ENCODE measurements at places on chromosomes 6 and 20. TPM values are rescaled to one million over a fixed set of nuclear protein-coding genes. Genes with fewer than 3 reads are reported as not detected.

DNA sequence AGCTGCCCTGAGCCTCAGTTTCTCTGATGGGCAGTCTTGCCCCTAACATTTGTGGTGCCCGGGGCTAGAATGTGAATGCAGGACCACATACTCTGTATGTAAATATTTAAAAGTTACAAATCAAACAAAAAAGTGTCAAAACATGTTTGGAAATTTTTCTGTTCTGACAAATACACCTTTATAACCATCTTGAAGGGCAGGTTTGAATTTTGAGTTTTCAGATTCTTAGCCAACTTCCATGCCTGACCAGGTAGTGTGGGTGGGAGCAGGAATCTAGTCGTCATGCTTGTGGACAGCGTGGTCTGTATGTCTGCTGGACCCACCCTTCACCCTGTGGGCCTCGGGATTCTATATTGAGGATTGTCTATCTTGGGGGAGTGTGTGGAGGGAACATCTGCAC, 325.1 kb downstream of the SOX4 start:
- no peak for DNase-seq

DNA sequence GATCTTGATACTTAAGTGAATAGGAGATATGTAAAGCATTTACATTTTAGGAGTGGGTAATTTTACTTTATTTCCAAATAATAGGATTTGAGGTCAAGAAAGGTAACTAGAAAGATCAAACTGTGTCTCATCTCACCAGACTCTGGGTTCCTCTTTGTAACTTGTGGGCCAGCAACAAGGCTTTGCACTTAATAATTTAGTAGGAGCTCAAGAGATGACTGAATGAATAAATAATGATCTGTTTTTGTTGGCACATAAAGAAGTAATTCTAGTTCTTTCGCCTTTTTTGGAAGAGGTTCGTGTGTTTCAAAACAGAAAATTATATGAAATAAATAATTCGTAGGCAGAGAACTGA, 67.4 kb upstream of the FABP7 start:
- DNase-seq: no peak

GRCh38 chr6:18538315-18538714, 151.2 kb downstream of the RNF144B start:
- DNase-seq: no peak

DNA sequence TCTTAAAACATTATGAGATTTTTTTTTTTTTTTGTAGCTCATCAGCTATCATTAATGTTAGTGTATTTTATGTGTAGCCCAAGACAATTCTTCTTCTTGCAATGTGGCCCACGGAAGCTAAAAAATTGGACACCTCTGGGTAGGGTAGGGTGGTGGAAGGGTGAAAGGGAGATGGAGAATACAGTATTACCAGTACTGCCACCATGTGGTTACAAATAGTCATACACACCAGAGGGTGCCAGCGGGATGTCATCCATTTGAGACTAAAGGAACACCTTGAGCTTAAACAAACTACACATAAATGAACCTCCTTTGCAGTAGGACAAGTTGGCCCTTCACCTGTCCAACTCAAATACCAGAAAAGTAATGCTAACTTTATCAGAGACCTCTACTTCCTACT, 601.9 kb downstream of the HTR1B start:
- peak; percentile 16 for DNase-seq

DNA sequence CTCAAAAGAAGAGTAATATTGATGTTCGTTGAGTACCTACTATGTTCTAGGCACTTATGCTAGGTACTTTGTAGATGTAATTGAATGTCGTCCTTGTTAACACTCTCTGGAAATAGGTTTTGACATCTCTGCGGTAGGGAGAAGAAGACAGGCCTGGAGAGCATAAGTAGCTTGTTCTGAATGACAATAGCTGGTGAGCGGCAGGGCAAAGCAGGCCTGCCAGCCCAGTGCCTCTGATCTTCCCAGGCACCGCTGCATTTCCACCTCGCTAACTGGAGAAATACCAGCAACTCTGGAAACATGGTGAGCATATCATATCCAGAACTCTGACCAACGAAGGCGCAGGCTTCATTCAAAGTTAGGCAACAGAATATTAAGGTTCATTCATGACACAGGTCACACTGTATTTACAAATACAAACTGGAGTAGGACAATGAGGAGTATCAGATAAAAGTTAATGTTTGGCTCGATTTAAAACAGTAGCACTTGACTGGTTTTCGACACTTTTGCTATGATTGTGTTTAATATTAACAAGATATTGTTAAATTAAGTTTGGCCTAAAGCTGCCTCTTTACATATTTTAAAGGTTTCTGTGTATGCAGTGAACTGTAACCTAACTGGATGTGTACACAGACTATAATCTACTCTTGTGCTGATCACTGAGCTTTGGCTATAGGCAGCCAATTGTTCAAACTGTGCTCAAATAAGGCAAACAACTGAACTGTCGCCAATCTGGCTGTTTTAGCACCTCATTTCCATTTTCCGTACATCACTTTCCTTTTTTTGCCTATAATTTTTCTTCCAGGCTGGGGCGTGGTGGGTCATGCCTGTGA, 54.1 kb downstream of the PPP1R3G start:
- no peak for DNase-seq

GRCh38 chr6:11245381-11246256, 13.2 kb upstream of the NEDD9 start:
- no peak for DNase-seq

GRCh38 chr6:146886587-146887446, 288.0 kb downstream of the ADGB start:
- no peak for DNase-seq

GRCh38 chr6:12748815-12749521, 32.4 kb downstream of the PHACTR1 start:
- DNase-seq: peak; percentile 35

- peak; percentile 59 for DNase-seq
Measured at GRCh38 chr20:914727-915498, 1.2 kb downstream of the ANGPT4 start.

DNA sequence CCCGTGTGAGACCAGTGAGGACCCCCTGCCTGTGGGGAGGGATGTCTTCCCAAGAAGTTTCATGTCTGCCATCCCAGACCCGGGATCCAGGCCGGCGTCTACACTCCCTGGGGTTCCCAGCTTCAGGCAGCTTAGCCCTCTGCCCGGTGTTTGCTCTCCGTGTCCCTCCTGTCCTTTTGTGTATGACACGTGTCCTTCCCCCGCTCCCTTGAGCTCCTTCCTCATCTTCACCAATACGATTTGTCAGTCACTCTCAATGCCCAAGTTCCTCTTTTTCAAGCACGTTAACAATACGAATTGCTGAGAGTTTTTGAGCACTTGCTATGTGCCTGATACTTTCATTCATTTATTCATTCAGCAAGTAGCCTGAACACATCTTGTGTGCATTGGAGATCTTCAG, 115.6 kb upstream of the PTPN1 start:
- DNase-seq: no peak

DNA sequence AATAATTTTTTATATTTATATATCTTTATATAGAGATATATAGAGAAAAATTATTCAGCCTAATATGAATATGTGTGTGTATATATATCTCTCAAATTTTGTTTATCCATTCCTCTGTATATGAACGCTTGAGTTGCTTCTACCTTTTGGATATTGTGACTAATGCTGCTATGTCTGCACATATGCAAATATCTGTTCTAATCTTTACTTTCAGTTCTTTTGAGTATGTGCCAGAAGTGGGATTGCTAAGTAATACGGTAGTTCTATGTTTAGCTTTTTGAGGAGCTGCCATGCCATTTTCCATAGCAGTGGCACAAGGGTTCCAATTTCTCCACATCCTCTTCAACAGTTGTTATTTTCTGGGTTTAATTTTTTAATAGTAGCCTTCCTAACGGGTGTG, 72.8 kb upstream of the CEP85L start:
- no peak for DNase-seq

GRCh38 chr20:57476084-57476526, 48.8 kb downstream of the CTCFL start:
- no peak for DNase-seq

- DNase-seq: peak; percentile 82
Measured at GRCh38 chr20:8020314-8021079, 936 bp upstream of the TMX4 start.

DNA sequence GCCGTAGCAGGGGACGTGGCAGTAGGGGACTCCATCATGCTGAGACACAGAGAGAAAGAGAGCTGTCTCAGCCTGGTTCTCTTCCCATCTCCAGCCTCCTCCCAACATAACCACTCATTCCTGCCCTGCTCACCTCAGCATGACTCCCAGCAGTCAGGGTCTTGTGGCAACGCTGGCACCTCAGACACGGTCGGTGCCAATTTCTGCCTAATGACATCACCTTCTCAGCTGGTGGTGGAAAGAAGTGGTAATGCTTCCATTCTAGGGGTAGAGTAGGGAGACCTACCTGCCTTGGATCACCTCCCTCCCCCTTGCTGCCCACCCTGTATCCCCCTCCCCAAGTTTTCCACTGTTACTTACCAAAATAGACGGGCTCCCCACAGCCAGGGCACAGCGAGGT, 2.5 kb downstream of the CRIP3 start:
- DNase-seq: peak; percentile 53

DNA sequence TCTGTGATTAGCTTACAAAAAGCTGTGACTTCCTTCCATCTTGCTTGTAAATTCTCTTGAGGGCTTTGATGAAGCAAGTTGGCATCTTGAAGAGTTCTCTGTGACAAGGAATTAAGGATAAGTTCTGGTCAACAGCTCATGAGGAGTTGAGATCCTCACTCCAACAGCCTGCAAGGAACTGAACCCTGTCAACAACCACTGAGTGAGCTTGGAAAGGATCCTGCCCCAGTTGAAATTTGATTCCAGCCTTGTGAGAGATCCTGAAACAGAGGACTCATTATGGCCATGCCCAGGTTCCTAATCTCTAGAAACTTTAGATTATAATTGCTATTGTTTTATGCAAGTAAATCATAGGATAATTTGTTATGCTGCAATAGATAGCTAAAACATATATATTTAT, 133.7 kb downstream of the PTCHD4 start:
- DNase-seq: peak; percentile 3

GRCh38 chr6:4010689-4011090, 68.2 kb downstream of the FAM217A start:
- no peak for DNase-seq

GRCh38 chr20:5316188-5317158, at the start of gene PROKR2:
PROKR2 (minus strand) TSS chr20:5316954; CDS start chr20:5314369, 2,585 bp downstream.
- peak; percentile 7 for DNase-seq

DNA sequence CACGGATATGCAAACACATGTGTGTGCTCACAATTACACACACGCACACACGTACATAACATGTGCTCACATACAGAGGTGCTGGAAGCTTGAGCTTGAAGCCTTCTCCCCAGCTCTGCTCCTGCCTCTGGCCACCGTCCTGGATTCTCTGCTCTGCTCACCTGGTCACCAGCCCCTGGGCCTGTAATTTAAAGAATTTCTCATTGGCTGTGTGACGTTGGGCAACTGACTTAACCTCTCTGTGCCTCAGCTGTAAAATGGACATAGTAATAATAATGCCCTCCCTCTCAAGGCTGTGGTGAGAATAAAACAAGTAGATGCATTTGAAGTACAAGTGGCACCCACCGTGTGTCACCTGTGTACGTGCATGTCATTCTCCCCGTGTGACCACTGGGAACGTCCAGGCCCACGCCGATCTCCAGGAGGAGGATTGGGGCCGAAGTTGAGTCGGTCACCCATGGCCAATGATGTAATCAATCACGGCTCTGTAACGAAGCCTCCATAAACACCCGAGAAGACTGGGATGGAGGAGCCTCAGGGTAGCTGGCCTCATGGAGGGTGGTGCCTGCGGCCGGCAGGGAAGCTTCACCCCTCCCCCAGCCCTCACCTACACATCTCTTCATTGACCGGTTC, 160.9 kb upstream of the AFDN start:
- no peak for DNase-seq

- DNase-seq: no peak
Measured at GRCh38 chr6:170110201-170111140, 180.4 kb downstream of the DLL1 start.

DNA sequence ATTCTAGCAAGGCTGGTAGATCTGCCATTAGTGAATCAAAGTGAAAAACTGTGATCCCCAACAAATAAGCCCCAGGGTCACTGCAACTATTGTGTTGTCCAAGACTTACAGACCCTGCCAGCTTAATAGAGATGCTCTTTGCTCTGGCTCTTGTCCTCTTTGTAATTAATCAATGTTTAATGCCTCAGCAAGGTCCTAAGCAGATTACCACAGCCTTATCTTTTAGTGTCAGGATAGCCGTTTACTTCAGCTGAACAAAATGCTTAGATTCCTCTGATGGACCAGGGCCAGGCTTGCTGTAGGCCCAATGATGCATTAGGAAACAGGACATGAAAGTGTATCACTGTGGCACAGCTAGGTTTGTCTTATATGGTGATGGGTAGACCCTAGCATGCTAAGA, 353.3 kb downstream of the HACE1 start:
- no peak for DNase-seq

DNA sequence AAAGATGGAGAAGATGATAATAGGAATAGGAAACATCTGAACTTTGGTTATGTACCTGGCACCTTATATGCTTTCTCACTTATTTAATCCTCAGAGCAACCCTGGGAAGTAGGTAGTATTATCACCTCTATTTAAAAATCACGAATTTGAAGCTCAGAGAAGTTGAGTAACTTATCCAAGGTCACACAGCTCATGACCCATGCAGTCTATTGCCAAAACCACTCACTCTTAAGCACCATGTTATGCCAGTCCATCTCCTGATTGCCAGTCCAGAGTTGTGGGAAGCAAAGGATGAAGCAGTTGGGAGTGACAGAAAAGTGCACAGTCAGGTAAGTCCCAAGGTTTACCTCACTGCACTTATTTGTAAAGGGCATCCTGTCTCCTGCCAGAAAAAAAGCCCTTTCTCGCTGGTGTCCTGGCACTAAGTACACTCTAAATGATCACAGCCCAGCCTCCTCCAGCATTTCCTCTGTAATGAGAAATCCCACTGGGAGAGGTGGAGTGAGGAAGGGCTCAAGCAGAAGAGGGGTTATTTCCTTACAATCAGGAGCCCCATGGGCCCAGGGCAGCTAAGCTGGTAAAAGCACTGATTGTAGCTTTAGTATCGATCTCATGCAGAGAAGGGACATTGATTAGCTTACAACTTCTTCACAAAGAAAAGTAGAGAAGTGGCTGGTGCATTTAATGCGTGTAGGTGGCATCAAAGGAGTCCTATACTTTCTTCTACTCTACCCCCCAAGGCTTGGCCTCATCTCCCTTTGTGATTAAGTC, 21.3 kb upstream of the SCGN start:
- no peak for DNase-seq

DNA sequence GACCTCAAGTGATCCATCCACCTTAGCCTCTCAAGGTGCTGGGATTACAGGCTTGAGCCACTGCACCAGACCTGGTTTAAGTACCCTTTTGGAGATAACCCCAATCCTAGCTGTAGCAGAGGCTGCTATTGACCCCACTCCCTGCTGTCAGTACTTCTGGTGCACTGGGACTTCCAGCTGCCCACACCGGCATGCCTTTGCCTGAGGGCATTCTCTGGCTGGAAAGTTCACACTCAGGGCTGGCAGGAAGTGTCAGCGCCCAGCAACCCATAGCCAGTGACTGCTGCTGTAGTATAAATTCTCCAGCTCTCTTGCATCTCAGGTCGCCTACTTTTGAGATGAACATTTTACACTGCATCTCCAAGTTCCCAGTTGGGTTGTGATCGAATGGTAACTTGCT, 75.3 kb downstream of the UTRN start:
- peak; percentile 94 for DNase-seq

PI16 gene
- total RNA-seq: not detected

TRIM10 gene
- total RNA-seq: not detected

YWHAB gene
- total RNA-seq: 135 TPM

RNF182 gene
- total RNA-seq: 26.5 TPM

RSPO3 gene
- 0.42 TPM for total RNA-seq

LGSN gene
- 0.07 TPM for total RNA-seq

GSTA1 gene
- 0.30 TPM for total RNA-seq

IMPG1 gene
- total RNA-seq: not detected

RGS17 gene
- total RNA-seq: 1.2 TPM

PRICKLE4 gene
- 0.30 TPM for total RNA-seq

BPIFB1 gene
- total RNA-seq: not detected

IL20RA gene
- total RNA-seq: not detected

HMGCLL1 gene
- total RNA-seq: 0.20 TPM
